ENCODE measurements at places on chromosomes 1 and 21.

DNA sequence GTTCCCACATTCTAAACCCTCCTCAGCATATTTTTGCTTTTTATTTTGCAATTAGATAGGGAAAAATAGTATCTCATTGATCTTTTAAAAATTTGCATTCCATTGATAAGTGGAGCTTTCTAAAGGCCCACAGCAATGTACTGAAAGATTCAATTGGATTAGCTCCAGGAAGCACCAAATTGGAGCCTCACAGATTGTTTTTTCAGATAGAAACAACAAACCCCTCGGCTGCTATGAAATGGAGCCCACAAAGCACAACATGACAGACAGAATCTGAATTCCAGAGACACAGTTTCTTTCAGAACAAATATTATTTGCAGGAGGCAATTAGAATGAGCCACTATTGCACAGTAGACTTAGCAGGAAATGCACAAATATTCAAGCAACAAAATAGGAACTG, 58.9 kb upstream of the KIF26B start:
- no peak overlapping the region for H3K27ac ChIP-seq
- H3K4me3 ChIP-seq, result no peak overlapping the region
- H3K4me1 ChIP-seq, result peaks cover 20% of the 10 kb centered on the region
- DNase-seq, result no peak
- H3K27me3 ChIP-seq, result no peaks in the 10 kb centered on the region

DNA sequence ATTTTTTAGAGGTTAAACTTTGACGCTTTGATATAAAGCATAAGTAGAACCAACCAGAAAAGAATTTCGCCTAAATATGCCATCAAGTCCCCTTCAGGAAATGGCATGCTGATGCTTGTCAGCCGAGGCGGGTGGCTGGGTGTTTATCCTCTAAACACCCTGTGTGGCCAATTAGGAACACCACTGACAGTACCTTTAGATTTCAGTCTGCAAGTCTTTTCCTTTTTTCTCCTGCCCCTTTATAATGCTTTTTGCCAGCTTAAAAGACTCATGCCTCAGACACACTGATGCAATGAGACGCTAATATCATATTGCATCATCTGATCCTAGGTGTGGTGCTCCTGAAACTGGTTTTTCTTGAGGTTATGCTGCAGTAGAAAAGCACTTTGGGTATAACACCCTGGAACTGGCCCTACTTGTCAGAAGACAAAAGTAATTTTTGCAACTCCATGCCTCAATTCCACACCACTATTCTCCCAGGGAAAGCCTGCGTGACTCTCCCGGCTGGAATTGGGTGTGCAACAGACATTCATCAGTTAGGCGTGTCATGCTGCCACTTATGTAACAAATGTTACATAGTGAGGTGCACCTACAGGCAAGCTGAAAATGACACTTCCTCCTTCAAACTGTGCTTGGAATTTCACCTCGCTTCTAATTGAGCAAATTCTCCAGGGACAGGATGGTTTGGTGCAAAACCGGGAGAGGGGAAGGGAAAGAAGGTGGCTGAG, 2.0 kb upstream of the RCC2 start:
- peak; percentile 67 for DNase-seq
- H3K4me1 ChIP-seq, result peaks cover 55% of the 10 kb centered on the region
- H3K36me3 ChIP-seq, result peaks cover 7% of the 10 kb centered on the region

DNA sequence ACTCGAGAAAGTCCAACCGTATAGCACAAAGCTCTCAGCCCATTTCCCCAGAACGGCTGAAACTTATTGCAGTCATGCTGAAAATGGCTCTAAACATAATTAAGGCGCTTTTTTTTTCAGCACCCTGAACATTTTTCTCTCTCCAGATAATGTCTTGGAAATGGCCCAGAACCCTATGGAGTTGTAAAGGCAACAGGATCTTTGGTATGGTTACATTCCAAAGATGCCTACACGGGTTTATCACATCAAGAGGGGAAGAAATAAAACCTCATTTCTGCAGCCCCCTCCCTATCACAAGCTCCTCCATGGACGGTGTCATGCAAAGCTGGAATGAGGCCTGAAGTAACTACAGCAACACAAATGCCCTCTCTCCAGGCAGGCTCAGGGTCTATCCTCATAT, 126.4 kb upstream of the GALNT2 start:
- H3K4me3 ChIP-seq, result no peak overlapping the region
- no peak for DNase-seq
- H3K27ac ChIP-seq, result no peak overlapping the region
- H3K4me1 ChIP-seq, result no peaks in the 10 kb centered on the region

DNA sequence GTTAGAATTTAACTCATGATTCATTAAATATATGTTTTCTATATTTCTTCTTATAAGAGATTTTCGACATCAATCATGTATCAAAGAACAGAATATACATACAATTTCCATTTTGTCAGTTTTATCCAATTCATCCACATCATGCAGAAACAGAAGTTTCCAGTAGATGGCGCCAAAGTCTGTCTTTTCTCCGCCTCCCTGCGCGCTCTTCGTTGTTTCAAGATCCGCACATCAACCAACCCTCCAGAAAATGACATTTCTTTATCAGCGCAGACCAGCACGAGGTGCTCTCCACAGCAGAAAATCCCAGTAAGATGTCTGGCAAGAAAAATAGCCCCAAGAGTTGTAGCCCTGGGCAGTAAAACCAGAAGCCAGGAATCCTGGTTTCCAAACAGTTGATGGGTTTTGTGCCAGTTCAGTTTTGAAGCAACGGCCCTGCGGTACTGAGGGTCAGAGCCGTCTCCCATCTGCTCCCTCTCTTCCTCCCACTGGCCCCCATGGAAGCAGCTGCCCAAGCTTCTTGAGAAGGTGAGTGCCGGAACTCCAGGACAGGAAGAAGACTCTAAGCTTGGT, 38.6 kb upstream of the GPR137B start:
- no peaks in the 10 kb centered on the region for H3K27me3 ChIP-seq
- peaks cover 3% of the 10 kb centered on the region for H3K4me1 ChIP-seq
- H3K36me3 ChIP-seq, result no peaks in the 10 kb centered on the region
- no peak for DNase-seq

DNA sequence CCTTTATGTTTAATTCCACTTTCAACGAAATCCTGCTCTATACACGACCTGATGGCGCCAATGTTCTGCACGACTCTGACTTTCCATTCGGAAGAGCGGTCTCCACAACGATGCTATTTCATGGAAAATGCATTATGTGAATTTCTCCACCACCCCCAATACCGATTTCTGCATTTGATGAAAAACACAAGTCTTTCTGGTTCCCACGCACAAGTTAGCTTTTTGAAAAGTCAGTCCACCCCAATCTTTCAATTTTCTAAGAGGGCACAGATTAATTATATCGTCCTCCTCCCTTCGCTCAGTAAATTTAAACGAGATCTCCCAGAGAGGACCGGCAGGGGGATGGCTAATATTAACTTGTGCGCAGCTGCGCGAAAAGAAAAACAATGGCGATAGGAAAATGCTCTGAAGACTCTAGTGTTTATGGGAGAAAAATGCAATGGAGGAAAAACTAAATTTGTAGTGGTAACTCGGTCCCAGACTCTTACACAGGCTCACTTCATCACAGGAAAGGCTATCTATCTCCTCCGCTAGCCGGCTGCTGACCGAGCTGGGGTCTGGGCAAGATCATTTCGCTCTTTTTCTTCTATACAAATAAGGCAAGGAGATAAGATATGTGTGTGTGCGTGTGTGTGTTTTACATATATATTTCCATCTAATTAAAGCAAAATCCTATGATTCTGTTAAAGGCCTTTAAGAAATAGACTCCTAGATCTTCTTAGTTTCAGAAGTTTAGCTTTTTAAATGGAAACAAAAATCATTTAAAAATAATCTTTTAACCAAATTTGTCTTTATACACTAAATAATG, 1.2 kb upstream of the LHX8 start:
- no peaks in the 10 kb centered on the region for H3K4me1 ChIP-seq
- DNase-seq, result no peak
- H3K4me3 ChIP-seq, result no peak overlapping the region
- H3K27ac ChIP-seq, result no peak overlapping the region
- H3K27me3 ChIP-seq, result peaks cover 3% of the 10 kb centered on the region

- peak overlapping the region; percentile 78 for H3K4me3 ChIP-seq
- peaks cover 23% of the 10 kb centered on the region for H3K4me1 ChIP-seq
- H3K36me3 ChIP-seq, result no peaks in the 10 kb centered on the region
- H3K27ac ChIP-seq, result peak overlapping the region; percentile 88
- no peaks in the 10 kb centered on the region for H3K27me3 ChIP-seq
Measured at GRCh38 chr1:32539584-32540571, 651 bp downstream of the ZBTB8A start.

GRCh38 chr1:220966041-220966440, 86.8 kb downstream of the HLX start:
- no peaks in the 10 kb centered on the region for H3K4me1 ChIP-seq
- no peaks in the 10 kb centered on the region for H3K36me3 ChIP-seq
- H3K27ac ChIP-seq, result no peak overlapping the region
- no peak overlapping the region for H3K4me3 ChIP-seq
- no peak for DNase-seq

DNA sequence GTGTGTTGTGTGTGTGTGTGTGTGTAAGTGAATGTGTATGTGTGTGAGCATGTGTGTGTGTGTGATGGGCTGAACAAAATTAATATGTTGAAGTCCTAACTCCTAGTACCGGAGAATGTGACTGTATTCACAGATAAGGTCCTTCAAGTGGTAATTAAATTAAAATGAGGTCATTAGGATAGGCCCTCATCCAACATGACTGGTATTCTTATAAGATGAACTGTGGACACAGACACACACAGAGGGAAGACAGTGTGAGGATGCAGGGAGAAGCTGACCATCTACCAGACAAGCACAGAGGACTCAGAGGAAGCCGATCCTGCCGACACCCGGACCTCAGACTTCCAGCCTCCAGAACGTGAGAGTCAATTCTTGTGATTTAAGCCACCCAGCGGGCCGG, 91.2 kb upstream of the PGBD5 start:
- DNase-seq, result no peak
- no peaks in the 10 kb centered on the region for H3K36me3 ChIP-seq

GRCh38 chr21:31918250-31918775, 45.5 kb downstream of the HUNK start:
- DNase-seq, result no peak
- H3K4me3 ChIP-seq, result no peak overlapping the region
- peaks cover 24% of the 10 kb centered on the region for H3K27me3 ChIP-seq
- H3K36me3 ChIP-seq, result no peaks in the 10 kb centered on the region

DNA sequence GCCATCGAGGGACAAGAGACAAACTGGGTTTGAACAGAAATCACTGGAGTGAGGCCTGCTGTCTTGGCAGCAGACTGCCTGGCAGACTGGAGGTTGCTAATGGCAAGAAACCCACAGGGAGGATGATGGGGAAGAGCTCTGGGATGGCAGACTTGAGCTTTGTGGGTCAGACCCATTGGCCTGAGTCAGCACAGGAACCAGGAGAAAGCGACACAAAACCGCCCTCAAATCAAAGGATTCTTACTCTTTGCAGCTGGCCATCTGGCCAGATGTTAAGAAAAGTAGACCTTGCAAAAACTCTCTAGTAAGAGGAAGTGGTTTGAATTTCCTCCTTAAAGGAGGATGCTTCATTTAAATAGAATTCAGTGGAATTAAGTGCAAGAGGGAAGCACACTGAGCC, 195.2 kb upstream of the JUN start:
- H3K4me3 ChIP-seq, result no peak overlapping the region
- no peak for DNase-seq
- no peak overlapping the region for H3K27ac ChIP-seq
- no peaks in the 10 kb centered on the region for H3K36me3 ChIP-seq
- H3K27me3 ChIP-seq, result no peaks in the 10 kb centered on the region
- no peaks in the 10 kb centered on the region for H3K4me1 ChIP-seq

DNA sequence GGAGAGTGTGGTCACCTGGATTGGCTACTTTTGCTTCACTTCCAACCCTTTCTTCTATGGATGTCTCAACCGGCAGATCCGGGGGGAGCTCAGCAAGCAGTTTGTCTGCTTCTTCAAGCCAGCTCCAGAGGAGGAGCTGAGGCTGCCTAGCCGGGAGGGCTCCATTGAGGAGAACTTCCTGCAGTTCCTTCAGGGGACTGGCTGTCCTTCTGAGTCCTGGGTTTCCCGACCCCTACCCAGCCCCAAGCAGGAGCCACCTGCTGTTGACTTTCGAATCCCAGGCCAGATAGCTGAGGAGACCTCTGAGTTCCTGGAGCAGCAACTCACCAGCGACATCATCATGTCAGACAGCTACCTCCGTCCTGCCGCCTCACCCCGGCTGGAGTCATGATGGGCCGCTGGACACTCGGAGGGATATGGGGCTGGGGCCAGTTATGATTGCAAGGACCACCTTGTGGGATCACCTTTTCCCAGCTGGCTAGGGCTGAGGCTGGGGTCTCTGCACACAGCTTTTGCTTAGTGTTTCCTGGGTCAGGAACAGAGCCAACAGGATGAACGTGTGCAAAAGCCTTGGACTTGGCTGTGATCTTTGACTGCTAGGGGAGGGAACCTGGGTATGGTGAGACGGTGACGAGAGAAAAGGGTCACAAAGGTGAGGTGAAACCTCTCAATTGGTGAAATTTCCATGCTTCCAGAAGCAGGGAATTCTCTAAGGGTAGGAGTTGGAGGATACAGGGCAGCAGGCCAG, 4.3 kb upstream of the GNAI3 start:
- H3K4me3 ChIP-seq, result no peak overlapping the region
- H3K27me3 ChIP-seq, result no peaks in the 10 kb centered on the region
- no peak overlapping the region for H3K27ac ChIP-seq
- peaks cover 7% of the 10 kb centered on the region for H3K4me1 ChIP-seq

DNA sequence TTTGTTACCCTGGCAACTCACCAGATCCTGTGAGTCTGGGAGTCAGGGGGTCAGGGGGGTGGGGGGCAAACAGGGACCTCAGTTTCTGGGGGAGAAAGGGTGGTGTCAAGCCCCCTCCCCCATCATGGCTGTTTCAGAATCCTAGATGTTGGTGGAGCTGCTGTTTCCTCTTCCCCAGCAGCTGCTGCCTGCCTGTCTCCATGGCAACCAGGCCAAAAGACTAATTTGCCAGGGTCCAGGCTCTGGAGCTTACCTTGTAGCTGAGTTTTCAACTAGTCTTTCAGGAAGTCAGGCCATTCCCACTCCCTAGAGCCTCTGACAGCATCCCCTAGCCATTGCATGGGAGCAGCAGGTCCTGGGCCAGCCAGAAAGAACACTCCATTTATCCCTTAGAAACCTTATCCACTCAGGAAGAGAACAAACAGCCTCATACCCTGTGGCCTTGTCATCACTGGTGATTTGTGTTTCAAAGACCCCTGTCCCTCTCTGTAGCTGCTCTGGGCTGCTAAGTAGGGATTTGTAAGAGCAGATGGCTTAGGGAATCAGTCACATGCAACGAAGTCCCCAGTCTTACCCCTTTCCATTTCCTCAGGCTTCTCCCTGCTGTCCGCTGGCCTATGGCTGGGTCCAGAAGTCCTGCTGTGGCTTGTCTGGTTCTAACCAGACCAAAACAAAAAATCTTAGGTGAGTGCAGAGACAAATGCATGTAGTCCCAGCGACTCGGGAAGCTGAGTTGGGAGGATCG, 21.5 kb upstream of the STMN1 start:
- DNase-seq, result no peak
- H3K27me3 ChIP-seq, result no peaks in the 10 kb centered on the region
- no peak overlapping the region for H3K27ac ChIP-seq

DNA sequence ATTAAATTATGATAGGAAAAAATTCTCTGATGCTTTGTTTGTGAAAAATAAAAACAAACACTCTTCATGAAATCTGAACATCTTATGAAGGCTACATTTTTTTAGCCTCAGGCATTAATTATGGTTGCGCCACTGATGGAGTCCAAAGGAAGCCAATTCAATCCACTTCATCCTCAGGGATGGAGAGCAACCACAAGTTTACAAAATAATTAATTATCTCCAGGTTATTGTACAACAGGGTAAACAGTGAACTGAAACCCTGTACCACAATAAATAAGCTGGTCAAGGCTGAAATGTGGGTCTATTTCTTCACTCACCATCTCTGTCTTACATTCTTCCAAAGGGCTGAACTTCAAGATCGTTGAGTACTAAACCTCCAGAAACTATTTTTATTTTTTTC, 49.2 kb downstream of the MRPL39 start:
- H3K27me3 ChIP-seq, result no peaks in the 10 kb centered on the region
- H3K27ac ChIP-seq, result no peak overlapping the region
- H3K36me3 ChIP-seq, result no peaks in the 10 kb centered on the region
- no peak for DNase-seq
- H3K4me1 ChIP-seq, result no peaks in the 10 kb centered on the region
